ENCODE measurements at places on chromosomes 3 and 15.
A peak's percentile ranks its signal among the peaks of the same experiment; 100 is the strongest.

DNA sequence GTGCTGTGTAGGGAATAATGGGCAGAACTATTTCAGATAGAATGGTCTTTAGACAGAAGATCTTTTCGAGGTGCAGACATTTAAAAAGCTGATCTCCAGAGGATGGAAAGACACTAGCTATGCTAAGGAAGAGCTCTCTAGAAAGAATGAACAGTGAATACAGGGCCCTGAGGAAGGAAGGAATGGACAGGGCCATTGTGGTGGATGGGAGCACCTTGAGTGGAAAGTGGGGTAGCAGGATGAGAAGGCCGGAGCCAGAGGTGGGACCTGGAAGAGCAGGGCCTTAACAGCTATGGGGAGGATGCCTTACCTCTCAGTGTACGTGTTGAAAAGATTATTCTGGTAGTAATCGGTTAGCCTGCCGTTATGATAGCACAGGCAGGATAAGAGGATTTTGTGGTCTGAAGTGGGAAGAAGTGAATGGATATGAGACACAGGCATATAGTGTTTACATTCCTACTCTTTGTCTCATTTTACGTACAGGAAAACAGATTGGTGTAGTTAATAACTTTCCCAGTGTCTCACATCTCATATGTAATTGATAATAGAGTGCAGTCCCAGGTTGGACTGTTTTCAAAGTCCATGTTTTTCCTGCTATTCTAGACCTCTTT lies 172.4 kb downstream of the KLHL25 start:
- no peak for DNase-seq

DNA sequence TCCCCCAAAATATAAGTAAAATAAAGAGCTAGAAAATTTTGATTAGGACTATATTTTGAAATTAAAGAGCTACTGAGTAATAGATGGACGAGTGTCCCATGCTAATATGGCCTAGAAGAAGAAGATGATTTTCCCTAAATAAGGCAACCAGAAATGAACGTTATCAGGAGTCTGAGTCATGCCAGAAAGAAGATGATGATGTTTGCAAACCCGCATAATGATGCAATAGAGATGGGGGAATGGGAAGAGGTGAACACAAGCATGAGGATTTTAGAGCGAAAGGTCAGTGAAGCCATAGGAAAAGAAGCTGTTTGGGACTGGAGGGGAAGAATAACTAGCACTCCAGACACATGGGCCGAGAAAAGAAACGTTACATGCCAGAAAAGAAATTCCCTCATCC lies 71.7 kb downstream of the FGF12 start:
- DNase-seq = no peak

DNA sequence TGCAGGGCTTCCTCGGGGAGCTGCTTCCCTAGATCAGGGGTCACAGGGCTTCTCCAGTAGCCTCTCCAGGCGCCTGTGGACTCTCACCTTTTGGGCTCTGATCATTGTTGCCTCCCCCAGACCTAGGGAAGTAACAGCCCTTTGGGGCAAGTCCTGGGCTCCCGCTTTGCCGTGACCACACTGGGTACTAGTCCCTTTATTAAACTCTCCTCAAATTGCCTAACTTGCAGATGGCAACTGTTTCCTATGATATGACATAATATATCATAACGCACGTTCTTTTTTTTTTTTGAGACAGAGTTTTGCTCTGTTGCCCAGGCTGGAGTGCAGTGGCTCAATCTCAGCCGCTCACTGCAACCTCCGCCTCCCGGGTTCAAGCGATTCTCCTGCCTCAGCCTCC lies 17.9 kb upstream of the NRROS start:
- DNase-seq = no peak

GRCh38 chr3:192449036-192449435 lies 278.3 kb downstream of the FGF12 start:
- DNase-seq = no peak

DNA sequence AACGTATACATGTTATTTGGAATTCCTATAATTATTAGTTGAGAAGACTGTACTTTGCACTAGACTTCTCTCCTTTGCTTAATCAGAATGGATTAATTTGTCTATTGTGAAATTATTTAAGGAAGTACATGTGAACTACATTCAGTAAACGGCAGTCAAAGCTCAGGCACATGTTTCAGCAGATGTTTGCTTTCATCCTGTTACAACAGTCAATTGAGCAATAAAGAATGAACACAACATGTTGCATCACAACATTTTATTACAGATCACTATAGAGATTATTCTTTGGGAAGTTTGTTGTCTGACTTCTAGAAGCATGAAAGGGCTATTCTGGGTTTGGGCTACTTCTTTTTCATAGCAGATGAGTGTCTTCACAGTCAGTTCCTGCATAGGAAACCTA lies 39.2 kb downstream of the RAB27A start:
- DNase-seq = no peak

- DNase-seq = no peak
These were observed 55.3 kb upstream of the LEKR1 start for GRCh38 chr3:156770699-156771414.

- DNase-seq = no peak
These were observed 39.3 kb downstream of the NKIRAS1 start for GRCh38 chr3:23877329-23877980.

GRCh38 chr15:70605606-70606410 lies 157.6 kb downstream of the UACA start:
- no peak for DNase-seq

GRCh38 chr15:82177291-82178010 lies 85.1 kb downstream of the EFL1 start:
- no peak for DNase-seq

GRCh38 chr3:189718215-189718614 lies 87.0 kb downstream of the TP63 start:
- DNase-seq = no peak

GRCh38 chr15:90493647-90494046 lies 36.1 kb upstream of the CRTC3 start:
- no peak for DNase-seq

- no peak for DNase-seq
These were observed 48.1 kb downstream of the ADAMTS7 start for GRCh38 chr15:78762985-78763795.

DNA sequence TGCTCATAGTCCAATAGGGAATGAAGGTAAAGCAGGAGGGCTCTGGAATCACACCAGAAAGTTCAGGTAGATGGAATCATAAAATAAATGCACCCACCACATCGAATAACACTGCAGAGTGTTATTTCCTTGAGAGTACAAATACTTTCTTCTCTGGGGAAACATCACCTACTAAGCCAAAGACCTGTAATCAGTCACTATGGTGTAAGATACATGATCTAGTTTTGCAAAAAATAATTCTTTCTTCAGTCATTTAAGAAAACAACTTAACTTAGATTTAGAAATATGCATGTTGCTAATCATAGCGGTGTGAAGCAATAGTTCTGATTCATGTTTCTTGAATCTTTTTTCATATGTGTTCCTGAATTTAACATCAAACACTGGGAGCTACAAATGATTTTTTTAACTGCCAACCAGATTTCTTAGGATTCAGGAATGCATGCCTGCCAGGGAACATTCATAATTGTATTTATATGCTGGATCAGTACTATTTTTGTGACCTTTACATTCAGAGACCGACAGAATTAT lies 40.2 kb upstream of the MEIS2 start:
- DNase-seq = no peak

DNA sequence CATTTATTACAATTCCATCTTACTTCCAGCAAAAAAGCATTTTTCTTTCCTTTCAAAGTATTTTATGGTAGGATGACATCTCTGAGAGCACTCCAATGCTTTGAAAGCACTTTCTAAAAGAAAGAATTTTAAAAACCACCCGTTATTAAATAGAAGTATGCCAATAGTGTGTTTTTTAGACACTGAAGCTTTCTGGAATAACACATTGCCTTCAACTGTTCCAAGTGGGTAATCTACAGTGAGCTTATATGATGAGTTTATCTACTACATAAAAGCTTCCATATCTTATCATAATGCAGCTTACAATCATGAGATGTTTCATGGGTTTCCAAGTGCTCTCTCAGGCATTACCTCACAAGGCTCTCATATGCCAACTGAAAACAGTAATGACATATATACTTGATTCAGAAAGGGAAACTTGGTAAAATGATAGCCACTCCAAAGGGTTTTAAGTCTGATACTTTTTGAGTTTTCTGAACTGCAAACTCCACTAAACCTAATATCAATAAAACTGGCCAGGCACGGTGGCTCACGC lies 14.1 kb downstream of the CMTM6 start:
- no peak for DNase-seq

DNA sequence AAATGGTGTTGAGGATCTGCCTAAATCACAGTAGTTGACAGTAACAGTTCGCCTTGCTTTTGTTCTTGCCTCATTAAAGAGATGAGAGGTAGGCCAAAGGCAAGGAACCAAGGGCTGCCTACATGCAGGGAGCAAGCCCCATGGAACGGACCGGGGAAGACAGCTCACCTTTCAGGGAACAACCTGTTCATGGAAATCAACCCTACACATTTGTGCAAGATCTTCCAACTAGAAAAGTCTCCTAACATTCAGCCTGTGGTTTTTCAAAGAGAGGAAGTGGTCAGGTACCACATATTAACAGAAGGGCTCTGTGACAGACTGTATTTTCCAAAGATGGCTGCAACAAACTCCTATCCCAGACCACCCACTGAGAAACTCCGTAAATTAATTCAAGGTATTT lies 1031.8 kb upstream of the NR2F2 start:
- no peak for DNase-seq

DNA sequence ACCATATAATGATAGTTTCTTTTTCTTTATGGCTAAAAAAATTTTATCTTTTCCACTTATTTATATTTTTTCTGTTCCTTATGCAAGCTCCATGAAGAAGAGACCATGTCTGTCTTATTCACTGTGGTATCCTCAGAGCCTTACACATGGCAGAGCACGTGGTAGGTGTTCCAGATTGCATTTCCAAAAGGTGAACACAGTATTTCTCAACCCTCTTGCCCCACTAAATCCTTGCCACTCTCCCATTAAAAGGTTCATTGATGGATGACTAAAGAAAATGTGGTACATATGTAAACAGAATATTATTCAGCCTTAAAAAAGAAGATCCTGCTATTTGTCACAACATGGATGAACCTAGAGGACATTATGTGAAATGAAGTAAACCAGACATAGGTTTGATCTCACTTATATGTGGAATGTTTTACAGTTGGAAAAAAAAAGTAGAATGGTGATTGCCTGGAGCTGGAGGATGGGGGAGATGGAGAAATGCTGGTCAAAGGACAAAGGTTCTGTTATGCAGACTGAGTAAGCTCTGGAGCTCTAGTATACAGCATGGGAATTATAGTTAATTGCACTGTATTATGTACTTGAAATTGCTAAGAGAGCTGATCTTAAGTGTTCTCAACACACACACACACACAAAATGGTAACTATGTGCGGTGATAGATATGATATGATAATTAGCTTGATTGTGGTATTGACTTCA lies 266.7 kb downstream of the CNTN3 start:
- no peak for DNase-seq

DNA sequence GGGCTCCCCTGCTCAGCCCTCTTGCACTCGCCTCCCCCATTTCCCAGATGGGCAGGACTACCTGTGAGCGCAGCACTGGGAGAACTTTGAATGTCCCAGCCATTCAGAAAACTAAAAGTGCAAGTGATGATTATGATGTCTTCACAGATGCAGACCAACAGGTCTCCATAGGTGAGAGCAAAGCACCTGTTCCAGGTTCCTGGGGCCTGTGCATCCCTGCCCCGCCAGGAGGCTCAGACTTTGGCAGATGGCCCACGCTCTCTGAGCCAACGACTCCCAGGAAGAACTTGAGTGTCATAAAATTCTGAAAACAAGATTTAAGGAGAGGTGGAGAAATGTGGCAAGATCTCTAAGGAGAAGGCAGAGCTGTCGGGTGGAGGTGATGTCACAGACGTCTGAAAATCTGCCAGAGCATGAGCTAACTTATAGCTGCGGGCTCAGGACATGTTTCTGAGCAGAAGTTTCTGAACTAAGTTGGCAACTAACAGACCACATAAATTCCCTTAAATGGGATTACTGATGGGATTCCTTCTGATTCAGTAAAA lies 110.8 kb upstream of the IGF1R start:
- DNase-seq = no peak

GRCh38 chr15:66765478-66766281 lies 63.6 kb downstream of the SMAD6 start:
- DNase-seq = no peak

- DNase-seq = no peak
These were observed 168.9 kb downstream of the RAP2B start for GRCh38 chr3:153330901-153331300.

DNA sequence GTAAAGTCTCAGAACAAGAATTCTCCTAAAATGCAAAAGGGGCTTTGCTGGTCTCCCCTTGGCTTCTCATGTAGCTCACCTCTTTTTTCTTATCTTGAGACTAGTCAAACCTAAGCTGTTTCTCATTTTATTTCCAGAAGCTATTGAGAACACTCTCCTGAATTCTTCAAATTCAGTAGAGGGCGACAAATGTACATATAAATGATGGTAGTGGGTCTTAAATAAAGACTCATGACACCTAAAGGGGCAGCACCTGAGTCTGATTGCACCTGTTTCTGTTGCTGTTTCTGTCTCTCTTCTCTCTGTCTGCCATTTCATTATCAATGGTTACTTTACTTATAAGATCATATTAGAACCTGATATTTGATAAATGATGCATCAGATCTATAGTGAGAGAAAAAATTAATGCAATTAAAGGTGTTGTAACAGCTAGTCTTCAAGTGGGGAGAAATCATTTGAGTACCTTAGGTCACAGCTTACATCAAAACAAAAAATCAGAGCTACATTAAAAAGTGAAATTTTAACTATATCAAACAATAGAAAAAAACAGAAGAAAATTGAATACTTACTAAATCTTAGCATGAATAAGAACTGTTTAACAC lies 7.0 kb downstream of the ADIPOQ start:
- DNase-seq = peak; percentile 50

DNA sequence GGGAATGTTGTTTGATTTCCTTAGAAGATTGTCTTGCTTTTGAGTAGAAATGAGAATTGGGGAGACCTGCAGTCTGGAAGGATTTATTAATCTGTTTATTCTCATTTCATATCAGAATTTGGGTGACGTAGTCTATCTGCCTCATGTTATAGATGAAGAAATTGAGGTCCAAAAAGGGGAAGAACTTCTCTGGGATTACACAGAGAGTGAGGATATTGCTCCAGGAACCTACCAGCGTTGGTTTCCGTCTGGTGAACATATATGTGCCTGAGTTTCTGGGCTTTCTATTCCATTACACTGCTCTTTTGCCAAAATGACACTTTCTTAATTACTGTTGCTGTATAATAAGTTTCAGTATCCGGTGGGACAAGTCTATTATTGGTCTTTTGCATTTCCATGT lies 51.8 kb downstream of the CTDSPL start:
- DNase-seq = no peak

Measured in RKO (cell line).